ENCODE measurements at places on chromosomes 12 and 14.

DNA sequence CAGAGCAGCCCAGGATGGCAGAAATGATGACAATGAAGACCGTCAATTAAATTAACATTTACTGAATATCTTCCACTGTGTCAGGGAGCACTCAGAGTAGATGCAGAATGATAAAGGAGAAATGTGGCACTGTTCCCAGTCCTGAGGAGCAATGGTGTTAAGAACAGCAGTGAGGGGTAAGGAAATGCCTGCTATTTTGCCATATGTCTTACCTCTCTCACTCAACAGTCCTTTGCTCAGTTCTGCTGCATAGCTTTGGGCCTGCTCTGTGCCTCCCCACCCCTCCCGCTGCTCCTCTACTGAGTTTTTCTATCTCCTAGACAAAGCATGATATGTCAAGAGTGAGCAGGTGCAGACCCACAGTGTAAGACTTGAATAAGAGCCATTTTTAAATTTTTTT lies 318.8 kb downstream of the NAV3 start:
- DNase-seq, result no peak

GRCh38 chr12:53099071-53099882 lies 1.8 kb downstream of the IGFBP6 start:
- peak; percentile 73 for DNase-seq

GRCh38 chr12:52060498-52061177 lies 9.1 kb upstream of the ATG101 start:
- DNase-seq, result no peak

GRCh38 chr12:88309546-88309945 lies 167.4 kb downstream of the TMTC3 start:
- no peak for DNase-seq

- DNase-seq, result no peak
These were observed 18.0 kb upstream of the BEGAIN start for GRCh38 chr14:100605230-100605629.
